ENCODE measurements at places on chromosomes 16 and 17.
A peak's percentile ranks its signal among the peaks of the same experiment; 100 is the strongest.

GRCh38 chr16:47008612-47009011, 35.1 kb upstream of the DNAJA2 start:
- DNase-seq, result no peak

DNA sequence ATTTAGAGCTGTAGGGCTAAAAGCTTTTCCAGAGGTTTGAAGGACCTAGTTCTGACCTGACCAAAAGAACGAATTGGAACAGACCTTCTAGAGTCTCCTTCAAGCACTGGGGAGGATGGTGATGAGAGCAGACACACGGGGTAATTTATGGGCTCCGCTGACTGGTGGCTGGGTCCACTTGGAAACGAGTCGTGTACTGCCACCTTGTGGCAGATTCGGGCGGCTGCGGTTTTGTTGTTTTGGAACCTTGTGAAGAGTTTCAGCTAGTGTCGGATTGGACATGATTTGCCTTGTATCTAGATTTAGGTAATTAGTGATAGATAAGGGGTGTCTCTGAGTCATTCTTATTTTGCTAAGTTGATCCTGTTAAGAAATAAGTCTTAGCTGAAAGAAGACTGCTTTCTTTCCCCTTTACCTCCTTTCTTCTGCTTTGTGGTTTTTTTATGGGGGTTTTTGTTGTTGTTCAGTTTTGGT, 98.9 kb downstream of the AATF start:
- DNase-seq, result peak; percentile 82

GRCh38 chr16:81625544-81626153, 153.4 kb upstream of the PLCG2 start:
- DNase-seq, result peak; percentile 97

DNA sequence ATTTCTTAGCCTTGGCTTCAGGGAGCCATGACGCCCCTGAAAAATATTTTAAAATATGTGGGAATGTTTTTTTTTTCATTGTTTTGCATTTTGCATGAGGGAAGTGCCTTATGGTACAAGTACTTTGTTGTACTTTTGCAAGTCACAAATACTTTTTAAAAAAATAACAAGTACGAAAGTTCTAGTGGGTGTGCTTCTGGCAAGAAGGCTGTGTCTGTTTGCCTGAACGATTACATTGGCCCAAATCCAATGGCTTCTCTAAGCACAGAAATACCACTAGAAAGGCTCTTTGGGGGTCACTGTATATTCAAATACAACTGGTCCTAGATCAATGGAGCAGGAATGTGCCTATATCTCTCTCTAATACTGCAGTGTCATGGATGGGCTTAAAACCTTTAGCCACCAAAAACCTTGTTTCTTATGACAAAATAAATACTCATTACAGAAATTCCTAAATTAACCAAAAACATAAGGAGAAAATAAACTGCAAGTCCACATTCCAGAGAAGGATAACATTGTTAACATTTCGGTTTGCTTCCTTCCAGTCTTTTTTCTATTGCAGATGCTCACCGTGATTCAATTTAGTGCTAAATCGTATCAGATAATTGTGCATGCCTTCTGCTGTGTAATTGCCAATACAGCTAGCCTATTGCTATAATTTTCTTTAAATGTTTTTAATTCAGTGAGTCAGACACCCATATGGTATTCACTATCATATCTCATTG, 97.4 kb downstream of the VAT1L start:
- no peak for DNase-seq

DNA sequence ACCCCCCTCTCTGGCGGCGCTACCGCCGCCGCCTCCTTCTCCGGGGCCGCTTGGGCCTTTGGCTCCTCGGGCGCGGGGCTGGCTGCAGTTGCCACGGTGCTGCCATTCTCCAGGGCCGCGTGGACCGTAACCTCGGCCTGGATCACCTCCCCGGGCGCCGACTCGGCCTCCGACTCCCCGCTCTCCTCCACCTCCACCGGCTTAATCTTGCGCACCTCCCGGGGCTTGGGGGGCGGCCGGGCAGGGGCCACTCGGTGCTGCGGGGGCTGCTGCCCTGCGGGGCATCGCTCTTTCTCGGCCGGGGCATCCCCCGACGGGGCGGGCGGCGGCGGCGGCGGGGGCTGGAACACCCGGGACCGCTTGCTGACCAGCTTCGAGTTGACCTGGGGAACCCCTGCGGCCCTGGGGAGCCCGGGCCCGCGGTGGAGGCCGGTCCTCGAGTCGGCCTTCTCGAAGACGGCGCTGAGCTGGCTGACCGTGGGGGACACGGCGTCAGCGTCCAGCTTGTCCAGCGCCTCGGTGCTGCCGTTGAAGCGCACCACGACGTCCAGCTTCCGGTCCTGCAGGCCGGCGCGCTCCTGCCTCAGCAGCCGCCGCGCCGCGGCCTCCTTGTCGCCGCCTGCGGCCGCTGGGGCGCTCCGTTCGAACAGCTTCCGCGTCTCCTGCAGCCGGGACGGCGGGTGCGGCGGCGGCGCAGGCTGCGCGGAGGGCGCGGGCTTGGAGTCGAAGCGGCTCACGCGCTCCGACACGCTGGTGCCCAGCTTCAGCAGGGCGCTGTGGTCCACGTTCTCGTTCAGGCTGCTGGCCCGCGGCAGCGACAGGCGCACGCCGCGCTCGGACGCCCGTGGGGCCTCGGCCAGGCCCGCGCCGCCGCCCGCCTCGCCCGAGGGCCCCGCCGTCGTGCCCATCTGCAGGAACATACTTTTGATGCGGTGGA, 792 bp downstream of the PPP1R9B start:
- peak; percentile 53 for DNase-seq

DNA sequence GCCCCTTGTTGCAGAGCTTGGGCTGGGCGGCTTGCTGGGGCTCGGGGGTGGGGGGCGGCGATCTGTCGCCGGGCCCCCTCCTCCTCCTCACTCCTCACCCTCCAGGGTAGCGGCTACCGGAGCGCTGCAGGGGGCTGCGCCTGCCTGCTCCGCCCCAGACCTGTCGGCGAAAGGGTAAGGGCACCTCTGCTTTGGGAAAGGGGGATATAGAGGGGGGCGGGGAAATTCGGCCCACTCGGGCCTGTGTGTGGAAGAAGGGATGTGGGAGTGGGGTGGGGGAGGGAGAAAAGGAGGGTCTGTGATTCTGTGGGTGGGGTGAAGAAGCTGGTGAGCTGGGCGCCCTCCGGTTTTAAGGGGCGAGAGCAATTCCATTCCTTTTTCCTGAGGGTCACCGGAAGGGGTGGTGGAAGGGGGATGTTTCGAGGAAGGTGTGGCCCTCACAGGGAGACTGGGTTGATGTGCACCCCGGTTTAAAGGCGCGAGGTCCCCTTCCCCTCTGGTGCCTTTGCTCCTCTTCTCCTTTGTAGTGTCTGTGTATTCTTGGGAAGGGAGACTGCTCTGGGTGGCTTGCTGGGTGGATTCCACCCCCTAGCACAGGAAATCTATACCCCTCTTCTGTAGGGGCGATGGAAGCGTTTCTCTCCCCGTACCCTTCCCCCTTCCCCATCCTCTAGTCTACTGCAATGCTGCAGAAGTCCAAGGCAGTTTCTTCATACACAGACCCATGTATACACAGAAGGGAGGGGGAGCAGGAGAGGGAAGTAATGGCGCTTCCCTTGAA, 878 bp downstream of the TAOK1 start:
- DNase-seq, result peak; percentile 38

GRCh38 chr16:49921791-49922456, 66.0 kb upstream of the ZNF423 start:
- peak; percentile 82 for DNase-seq
